Adrenal gland (tissue), 19 donors: ENCODE measurements at places on chromosomes 2 and 18. TPM values are rescaled to one million over a fixed set of nuclear protein-coding genes. Genes with fewer than 3 reads are reported as not detected.

The IER3IP1 gene
- polyA plus RNA-seq = 34.5 TPM

The TLX2 gene
- polyA plus RNA-seq = 22.8 TPM

The PTGR3 gene
- 9.9 TPM for polyA plus RNA-seq

The C2orf92 gene
- polyA plus RNA-seq = 50.0 TPM

The ECEL1 gene
- 20.7 TPM for polyA plus RNA-seq

The INHA gene
- 44.6 TPM for polyA plus RNA-seq

The SP110 gene
- polyA plus RNA-seq = 24.2 TPM

The CHRNA1 gene
- polyA plus RNA-seq = not detected

The EML4 gene
- 29.9 TPM for polyA plus RNA-seq

The EPHA4 gene
- polyA plus RNA-seq = 6.4 TPM

The CCL20 gene
- 0.80 TPM for polyA plus RNA-seq

The LYG2 gene
- polyA plus RNA-seq = not detected

The CYP27A1 gene
- 45.8 TPM for polyA plus RNA-seq

The C1QL2 gene
- polyA plus RNA-seq = not detected

The HNMT gene
- polyA plus RNA-seq = 15.1 TPM

The AMER3 gene
- polyA plus RNA-seq = 1.2 TPM

The SERPINB4 gene
- polyA plus RNA-seq = not detected

The ALLC gene
- polyA plus RNA-seq = 2.8 TPM

The ALPP gene
- polyA plus RNA-seq = not detected

The RNF125 gene
- polyA plus RNA-seq = 0.80 TPM

The SYT4 gene
- 2.4 TPM for polyA plus RNA-seq

The DSG1 gene
- polyA plus RNA-seq = 0.03 TPM

The RFX8 gene
- 0.31 TPM for polyA plus RNA-seq

The INHBB gene
- polyA plus RNA-seq = 2.4 TPM

The ROCK1 gene
- 15.9 TPM for polyA plus RNA-seq

The CFC1 gene
- polyA plus RNA-seq = 6.0 TPM
